ENCODE measurements at places on chromosomes 5 and 9.
A peak's percentile ranks its signal among the peaks of the same experiment; 100 is the strongest.

GRCh38 chr5:60519372-60519771 lies 180.6 kb downstream of the DEPDC1B start:
- DNase-seq = no peak

GRCh38 chr5:158643840-158644239 lies 455.9 kb downstream of the EBF1 start:
- no peak for DNase-seq

GRCh38 chr9:135971111-135971766 lies 10.1 kb upstream of the UBAC1 start:
- DNase-seq = no peak

DNA sequence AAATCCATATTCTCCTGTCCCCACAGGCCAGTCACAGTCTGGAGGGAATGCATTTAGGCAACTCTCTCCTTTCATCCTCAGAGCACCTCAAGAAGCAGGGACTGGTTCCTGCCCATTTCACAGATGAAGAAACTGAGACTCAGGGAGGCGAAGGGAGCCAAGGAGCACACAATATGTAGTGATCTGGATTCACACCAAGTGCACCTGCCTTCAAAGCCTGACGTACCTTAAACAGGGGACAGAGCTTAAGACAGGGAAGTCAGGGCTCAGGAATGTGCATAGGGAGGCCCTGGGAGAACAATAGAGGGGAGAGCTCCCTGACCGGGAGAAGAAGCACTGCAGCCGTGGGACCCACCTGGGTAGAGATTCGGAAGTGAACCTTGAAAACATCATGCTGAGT lies 83.0 kb downstream of the GABBR2 start:
- no peak for DNase-seq

GRCh38 chr5:113252066-113252465 lies 182.7 kb downstream of the TSSK1B start:
- no peak for DNase-seq

DNA sequence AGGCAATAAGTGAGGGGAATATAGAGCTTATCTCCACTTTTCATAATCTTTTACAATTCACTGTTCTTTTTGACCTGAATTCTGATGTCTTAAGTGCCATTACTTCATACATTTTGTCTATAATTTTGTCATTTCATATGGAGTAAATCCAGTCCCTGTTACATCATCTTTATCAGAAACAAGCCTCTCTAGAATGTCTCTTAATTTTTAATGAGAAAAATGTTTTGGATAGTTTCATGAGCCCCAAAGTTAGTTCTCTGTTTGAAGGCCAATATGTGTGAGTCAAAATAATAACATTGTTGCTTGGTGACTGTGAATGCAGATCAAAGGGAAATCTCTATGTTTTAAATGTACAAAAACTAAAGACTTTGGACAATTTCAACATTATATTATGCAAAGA lies 329.6 kb upstream of the ARRDC3 start:
- DNase-seq = no peak

GRCh38 chr5:78887384-78888118 lies 97.6 kb downstream of the ARSB start:
- DNase-seq = no peak

DNA sequence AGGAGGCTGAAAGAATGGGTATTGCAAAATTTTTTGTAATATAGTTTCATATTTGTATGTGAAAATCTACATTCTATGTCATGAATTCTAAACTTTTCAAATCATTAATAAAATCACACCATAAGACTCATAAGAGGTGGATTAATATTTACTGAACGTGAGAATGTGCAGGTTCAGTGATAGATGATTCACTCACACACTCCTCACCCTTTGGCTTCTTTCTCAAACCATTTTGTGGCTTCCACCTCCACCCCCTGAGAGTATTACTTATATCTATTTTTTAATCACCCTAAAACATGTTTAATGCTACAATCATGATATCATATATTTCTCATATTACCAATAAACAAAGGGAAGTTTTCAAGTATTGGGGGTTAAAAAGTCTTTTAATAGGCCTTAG lies 275.5 kb downstream of the MEF2C start:
- no peak for DNase-seq

GRCh38 chr5:108769352-108769751 lies 21.7 kb downstream of the FER start:
- no peak for DNase-seq

DNA sequence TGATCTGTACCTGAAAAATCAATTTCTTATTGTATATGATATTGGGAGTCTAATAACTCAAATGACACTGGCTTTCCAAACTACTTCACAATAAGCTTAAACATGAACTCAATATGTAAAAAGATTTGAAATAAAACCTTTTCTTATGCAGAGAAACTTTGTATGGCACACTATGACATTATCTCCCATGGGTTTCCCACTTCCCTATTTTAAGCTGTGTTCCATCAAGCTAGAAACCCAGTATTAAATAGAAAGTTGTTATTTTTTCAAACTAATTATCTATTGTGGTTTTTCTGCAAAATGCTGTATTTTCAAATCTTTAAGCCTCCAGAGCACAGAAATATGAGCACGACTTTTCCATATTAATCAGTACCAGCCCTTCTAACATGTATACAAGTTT lies 174.7 kb downstream of the NFIB start:
- no peak for DNase-seq

- DNase-seq = no peak
These were observed 66.0 kb downstream of the RASEF start for GRCh38 chr9:82996941-82997340.

- no peak for DNase-seq
These were observed 55.9 kb upstream of the BARX1 start for GRCh38 chr9:94010980-94011533.

DNA sequence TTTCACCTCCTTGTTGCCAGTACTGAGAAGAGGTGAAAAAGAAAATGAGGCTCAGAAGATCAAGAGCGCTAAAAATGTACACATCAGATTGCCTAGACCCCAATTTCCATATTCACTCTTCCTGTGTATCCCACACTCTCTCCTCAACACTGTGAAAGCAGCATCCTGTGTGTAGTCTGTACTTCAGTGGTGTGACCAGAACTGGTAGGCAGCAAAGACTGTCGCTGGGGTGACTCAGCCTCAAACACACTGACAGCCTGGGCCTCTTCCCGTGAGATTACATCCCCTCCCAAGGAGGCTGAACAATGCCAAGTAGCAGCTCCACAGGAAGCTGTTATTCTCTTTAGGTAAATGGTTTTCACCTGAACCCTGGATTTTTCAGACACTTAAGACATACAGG lies 135.5 kb downstream of the CCDC192 start:
- DNase-seq = no peak

GRCh38 chr9:133396952-133397351 lies 20.8 kb downstream of the STKLD1 start:
- no peak for DNase-seq

- DNase-seq = no peak
These were observed 126.9 kb downstream of the NTRK2 start for GRCh38 chr9:84796404-84796803.

DNA sequence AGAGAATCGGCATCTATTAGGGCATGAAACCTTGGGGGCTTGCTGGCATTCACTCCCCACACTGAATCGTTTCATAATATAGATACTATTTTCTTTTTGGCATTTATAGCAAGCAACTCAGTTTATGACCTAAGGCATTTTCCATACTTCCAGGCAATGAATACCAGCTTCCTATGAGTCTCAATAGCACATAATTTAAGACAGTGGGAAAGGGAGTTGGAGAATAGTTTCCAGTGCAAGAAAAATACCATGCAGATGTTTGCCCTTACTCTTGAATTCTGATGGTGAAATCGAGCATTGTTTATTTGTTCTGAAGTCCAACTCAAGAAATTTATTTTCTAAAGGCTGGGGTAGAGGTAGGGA lies 175.8 kb upstream of the KLF9 start:
- no peak for DNase-seq

- no peak for DNase-seq
These were observed 281.6 kb downstream of the CRB2 start for GRCh38 chr9:123637606-123637944.

DNA sequence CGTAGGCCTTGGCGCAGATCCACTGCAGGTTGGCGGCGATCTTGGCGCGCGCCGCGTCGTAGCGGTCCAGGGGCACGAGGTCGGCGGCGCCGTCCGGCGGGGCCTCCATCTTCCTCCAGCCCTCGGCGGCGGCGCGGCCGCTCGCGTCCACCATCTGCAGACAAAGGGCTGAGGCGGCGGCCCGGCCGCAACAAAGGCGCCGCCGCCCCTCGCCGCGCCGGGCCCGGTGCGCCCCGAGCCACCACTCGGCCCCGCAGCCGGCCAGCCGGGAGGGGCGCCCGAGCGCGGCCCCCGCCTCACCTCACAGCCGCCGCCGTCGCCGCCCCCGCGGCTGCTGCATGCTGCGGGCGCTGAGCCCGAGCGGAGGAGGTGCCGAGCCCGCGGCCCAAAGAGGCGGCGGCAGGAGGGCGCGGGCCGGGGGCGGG lies 328 bp downstream of the CAMSAP1 start:
- peak; percentile 52 for DNase-seq

DNA sequence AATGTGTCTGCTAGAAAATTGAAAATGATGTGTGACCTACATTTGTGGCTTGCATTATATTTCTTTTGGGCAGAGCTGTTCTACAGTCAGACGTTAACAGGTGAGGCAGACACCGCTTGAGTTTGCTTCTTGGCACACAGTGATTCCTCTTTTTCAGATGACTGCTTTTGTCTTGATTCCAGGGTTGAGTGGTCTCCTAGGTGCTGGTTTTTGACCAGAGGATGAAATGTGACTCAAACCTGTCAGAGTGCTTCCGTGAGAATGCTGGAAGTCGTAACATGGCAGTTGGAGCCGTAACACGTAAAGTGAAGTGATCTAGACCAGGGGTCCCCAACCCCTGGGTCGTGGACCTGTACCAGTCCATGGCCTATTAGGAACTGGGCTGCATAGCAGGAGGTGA lies 28.3 kb upstream of the NDFIP1 start:
- no peak for DNase-seq

- no peak for DNase-seq
These were observed 82.7 kb downstream of the DOCK8 start for GRCh38 chr9:297104-297972.

- no peak for DNase-seq
These were observed 41.5 kb downstream of the CXXC5 start for GRCh38 chr5:139689631-139690063.

DNA sequence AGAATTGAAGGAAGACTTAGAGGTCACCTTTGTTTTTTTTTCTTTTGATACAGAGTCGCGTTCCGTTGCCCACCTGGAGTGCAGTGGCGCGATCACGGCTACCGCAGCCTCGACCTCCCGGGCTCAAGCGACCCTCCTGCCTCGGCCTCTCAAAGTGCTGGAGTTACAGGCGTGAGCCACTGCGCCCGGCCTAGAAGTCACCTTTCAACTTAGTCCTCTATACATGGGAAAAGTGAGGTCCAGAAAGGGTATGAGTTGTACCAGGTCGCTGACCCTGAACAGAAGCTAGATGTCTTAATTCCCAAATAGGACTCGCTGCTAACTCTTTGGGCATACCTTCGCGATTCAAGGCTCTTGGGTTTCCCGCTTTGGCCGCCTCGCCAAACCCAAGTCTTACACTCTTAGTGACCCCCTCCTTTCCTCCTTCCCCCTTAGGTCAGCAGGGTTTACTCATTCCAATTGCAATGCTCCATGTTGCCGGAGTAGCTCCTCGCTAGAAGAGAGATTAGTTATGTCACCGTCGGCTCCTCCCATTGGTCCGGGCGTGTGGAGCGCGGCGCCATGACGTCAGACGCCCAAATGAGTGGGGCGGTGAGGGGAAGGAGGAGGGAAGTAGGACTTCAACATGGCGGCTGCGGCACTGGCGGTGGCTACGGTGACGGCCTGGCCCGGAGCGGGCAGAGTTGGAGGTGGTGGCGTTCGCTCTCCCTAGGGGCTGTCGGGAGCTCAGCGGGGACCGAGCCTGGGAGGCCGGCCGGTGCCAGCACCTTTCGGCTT lies at the start of gene UBAP1:
TSS of gene UBAP1 (plus strand) at position 608 of the 777 bp plus-strand sequence. CDS start 41,872 bp downstream, outside the sequence.
- DNase-seq = peak; percentile 98

DNA sequence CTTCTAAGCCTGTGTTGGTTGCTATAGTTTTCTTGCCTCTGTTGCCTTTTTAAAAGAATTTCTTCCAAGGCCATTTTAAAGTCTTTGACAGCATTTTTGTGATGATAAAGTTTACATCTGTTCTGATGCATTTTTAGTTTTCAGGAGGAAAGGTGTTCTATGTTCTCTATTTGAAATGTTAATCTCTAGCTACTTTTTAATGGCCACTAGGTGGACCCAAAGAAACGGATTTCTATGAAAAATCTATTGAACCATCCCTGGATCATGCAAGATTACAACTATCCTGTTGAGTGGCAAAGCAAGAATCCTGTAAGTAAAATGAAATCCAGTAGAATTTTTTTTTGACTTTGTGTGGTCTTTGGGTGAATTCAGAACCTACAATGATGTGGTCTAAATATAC lies 60.2 kb downstream of the MELK start:
- no peak for DNase-seq

GRCh38 chr9:6631207-6631512 lies 14.4 kb downstream of the GLDC start:
- DNase-seq = no peak

DNA sequence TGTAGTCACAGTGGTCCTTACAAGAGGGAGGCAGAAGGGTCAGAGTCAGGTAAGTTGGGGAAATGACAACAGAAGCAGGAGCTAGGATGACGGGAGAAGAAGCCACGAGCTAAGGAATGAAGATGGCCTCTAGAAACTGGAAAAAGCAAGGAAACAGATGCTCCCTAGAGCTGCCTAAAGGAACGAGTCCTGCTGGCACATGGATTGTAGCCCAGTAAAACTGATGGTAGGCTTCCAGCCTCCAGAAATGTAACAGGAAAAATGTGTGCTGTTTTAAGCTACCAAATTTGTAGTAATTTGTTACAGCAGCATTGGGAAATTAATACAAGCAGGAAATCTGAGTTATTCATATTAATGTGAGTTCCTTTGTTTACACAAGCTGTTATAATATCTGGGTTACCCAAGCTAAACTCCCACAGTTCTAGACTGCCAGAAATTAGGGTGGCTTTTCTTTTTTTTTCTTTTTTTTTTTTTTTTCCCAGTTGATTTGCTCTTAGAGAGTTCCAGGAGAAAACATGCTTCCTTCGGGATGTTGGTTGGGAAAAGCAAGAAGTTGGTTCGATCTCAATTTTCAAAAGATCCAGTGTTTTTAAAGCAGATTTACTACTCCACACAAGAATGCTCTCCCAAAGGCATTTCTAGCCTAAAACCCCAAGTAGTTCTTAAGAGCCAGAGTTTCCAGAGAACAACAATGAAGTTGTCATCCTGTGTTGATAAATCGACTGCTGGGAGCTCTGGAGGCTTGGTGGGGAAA lies 400.0 kb upstream of the SLC24A2 start:
- DNase-seq = no peak

DNA sequence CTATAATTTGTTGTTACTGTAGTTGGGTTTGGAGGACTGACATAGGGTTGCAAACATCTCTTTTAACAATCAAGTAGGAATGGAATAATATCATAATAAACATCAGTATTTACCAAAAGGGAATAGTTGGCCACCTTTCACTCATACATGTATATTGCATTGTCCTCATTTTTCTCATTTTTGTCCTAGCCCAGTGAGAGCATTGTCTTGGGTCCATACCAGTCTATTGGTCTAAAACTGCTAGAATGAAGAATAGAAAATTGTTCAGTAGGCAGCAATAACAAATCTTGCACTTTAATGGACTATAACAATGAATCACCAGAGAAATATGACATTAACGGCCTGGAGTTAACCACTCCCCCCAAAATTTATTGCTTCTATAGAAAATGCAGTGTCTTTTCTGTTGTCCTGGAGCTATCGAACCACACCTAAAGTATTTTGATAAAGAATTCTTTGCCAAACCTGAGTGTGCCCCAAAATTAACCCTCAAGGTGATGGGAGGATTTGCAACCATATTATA lies 80.9 kb upstream of the IL33 start:
- DNase-seq = no peak
